ENCODE measurements at places on chromosomes 5 and 9.

- H3K36me3 ChIP-seq = peaks cover 11% of the 10 kb centered on the region
- no peak overlapping the region for H3K27ac ChIP-seq
- H3K27me3 ChIP-seq = no peaks in the 10 kb centered on the region
Measured at GRCh38 chr5:43634621-43635020, 31.6 kb downstream of the NNT start.

DNA sequence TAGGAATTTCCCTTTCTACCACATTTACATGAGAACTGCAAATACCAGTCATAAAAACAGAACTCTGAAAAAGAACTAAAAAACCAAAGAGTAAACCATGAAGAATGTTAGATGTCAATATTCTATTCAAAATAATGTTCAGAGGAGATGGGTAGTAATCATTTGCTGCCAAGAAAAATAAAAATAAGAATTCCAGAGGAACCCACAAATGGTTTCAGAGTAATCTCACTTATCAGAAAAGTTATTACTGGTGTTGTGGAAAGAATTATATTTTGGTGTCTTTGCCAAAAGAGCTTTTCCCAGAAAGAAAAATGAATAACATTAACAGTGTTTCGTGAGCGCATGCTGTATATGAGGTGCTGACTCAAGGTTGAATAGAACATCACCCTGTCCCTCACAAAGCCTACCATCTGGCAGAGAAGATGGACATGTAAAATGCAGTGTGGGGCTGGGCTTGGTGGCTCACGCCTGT, 35.6 kb downstream of the GPR21 start:
- no peak overlapping the region for H3K4me3 ChIP-seq
- no peaks in the 10 kb centered on the region for H3K4me1 ChIP-seq
- no peak for DNase-seq
- no peaks in the 10 kb centered on the region for H3K27me3 ChIP-seq

DNA sequence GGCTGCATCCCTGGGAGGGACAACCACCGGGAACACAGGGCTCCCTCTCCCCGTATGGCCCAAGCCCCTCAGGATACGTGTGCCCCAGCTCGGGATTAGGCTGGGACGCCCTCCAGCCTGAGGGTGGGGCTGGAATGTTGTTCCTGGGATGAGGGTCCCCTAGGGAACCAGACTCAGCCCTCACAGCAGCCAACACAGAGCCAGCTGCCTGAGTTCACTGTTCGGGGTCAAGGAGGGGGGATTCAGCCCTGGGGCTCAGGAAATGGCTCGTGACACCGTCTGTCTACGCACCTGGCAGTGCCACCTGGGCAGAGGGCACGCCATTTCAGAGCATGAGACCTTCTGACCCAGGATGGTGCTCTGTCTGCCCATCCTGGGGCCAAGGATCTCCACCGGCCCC, 8.9 kb downstream of the RNF44 start:
- H3K4me3 ChIP-seq = no peak overlapping the region
- no peaks in the 10 kb centered on the region for H3K27me3 ChIP-seq
- H3K36me3 ChIP-seq = peaks cover 3% of the 10 kb centered on the region
- H3K4me1 ChIP-seq = peaks cover 2% of the 10 kb centered on the region

DNA sequence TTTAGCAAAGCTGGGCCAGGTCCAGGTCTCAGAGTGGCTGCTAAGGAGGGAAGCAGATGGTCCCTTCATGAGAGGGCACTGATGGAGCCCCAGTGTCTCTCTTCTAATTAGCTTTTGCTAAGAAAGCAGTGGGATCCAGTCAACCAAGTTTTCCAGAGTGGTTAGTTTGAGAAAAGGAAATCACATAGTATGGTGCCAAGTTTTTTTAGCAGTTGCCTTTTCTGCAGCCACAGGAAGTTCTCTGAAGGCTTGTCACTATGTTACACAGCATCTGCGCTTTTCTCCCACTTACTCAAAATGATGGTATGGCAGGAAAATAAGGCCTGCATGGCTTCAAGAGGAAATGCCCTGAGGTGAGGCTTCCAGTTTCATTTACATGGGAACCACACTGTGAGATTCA, 331.5 kb upstream of the ZNF462 start:
- H3K4me3 ChIP-seq = no peak overlapping the region
- no peaks in the 10 kb centered on the region for H3K27me3 ChIP-seq
- H3K27ac ChIP-seq = no peak overlapping the region
- peaks cover 10% of the 10 kb centered on the region for H3K4me1 ChIP-seq

DNA sequence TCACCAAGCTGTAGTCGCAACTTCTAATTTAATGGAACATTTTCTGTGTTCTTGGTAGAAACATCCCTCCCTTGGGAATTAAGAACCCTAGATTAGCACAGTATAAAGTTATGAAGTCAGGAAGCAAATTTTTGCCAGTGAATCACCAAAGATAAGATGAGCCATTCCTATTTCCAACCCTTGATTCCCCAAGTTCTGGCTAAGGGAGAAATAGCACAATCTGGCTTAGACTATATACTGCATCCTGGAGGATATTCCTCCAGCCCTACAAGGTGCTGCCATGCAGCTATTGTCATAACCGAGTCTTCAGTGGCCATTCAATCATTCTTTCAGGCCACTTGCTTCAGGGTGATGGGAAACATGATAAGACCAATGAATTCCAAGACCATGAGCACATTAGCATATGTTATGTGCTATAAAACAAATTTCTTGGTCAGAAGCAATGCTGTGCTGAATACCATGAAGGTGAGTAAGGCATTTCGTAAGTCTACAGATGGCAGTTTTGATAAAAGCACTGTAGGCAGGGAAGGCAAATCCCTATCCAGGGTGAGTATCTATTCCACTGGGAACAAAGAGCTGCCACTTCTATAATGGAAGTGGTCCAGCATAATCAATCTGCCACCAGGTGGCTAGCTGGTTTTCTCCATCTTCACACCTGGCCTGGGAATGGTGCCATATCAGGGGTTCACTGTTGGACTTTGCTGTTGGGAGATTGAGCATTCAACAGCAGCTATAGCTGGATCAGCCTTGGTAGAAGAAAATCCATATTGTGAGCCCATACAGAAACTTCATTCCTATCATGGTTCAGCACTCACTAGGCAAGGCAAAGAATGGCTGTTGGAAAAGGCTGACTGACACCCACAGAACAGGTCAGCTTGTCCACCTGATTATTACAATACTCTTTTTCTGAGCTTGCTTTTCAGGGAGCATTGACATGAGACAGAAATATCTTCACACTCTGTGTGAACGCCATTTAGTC, 19.6 kb upstream of the ARL15 start:
- no peak for DNase-seq
- H3K4me3 ChIP-seq = no peak overlapping the region
- no peak overlapping the region for H3K27ac ChIP-seq
- no peaks in the 10 kb centered on the region for H3K4me1 ChIP-seq
- peaks cover 2% of the 10 kb centered on the region for H3K27me3 ChIP-seq

GRCh38 chr9:26955222-26955903, 849 bp upstream of the IFT74 start:
- DNase-seq = no peak
- H3K27ac ChIP-seq = peak overlapping the region; percentile 100
- peaks cover 4% of the 10 kb centered on the region for H3K36me3 ChIP-seq
- peaks cover 33% of the 10 kb centered on the region for H3K4me1 ChIP-seq

DNA sequence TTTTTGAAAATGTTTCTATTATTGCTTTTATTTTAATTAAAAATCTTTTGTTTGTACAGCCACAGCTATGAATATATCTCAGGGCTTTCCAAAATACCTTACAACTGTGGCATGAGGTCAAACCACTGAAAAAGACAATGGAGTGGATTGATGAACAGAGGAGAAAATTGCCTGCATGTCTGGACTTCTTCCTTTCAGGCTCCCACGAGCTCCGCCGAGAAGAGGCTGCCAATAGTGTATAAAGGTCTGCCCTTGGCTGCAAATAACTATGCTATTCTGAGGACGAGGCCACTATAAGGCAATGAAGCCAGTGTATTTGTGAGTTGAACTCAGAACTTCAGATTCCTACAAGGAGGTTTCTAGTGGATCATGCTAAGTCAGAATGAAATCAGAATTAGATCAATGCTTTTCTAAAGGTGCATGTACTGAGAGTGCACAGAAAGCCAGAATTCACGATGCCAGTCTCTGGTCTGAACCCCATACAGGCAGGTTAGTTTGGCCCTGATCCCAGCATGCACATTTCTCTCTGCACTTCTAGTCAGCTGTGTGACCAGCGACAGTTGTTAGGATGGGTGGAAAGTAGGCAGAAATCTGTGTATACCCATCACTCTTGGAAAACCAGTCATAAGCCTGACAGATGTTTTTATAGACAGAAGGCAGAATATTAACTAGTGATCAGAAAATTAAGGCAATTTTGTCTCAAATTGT, 42.7 kb upstream of the PLPP1 start:
- H3K27me3 ChIP-seq = no peaks in the 10 kb centered on the region
- no peaks in the 10 kb centered on the region for H3K36me3 ChIP-seq
- H3K4me1 ChIP-seq = peaks cover 17% of the 10 kb centered on the region
- no peak overlapping the region for H3K27ac ChIP-seq
- H3K4me3 ChIP-seq = no peak overlapping the region

DNA sequence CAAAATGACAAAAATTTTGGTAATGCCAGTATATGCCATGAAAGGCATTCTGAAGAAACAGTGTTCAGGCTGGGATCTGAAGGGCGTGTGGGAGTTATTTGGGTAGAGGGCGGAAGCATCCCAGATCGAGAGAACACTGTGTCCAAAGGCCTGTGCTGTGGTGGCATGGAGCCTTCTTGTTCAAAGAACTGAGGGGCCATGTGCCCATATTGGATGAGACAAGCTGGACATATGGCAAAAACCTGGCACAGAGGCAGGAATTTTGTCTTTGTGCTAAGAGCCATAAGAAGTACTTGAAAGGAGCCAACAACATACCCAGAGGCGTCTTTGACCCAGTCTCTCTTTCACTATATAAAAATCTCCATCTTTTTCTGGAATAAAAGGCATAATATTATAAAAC, 128.0 kb downstream of the SYK start:
- no peak for DNase-seq
- peaks cover 3% of the 10 kb centered on the region for H3K27me3 ChIP-seq
- H3K4me3 ChIP-seq = no peak overlapping the region
- no peaks in the 10 kb centered on the region for H3K36me3 ChIP-seq

GRCh38 chr5:4716781-4717180, 423.3 kb upstream of the ADAMTS16 start:
- H3K4me3 ChIP-seq = no peak overlapping the region
- peaks cover 8% of the 10 kb centered on the region for H3K36me3 ChIP-seq
- no peaks in the 10 kb centered on the region for H3K27me3 ChIP-seq

- no peaks in the 10 kb centered on the region for H3K4me1 ChIP-seq
- H3K4me3 ChIP-seq = no peak overlapping the region
- DNase-seq = no peak
- no peaks in the 10 kb centered on the region for H3K27me3 ChIP-seq
- H3K27ac ChIP-seq = no peak overlapping the region
Measured at GRCh38 chr9:35226651-35227050, 64.8 kb downstream of the UNC13B start.

DNA sequence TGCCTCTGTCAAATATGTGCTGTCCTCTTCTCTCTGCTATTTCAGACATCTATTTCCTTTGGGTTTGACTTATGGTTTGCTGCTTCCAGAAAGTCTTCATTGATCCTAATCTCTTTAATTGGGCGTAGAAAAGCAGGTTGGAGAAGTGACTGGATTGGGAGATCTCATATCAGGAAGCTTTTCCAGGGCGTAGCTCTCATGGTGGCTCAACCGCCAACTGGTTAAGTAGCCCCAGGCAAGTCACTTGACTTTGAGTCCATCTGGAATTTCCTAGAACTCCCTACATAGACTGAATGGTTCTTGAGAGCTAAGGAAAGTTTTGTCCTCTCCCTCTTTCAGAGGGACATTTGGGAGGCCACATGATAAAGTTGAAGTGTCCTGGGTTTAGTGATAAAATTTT, 192.3 kb upstream of the GLRA1 start:
- no peaks in the 10 kb centered on the region for H3K36me3 ChIP-seq
- H3K4me3 ChIP-seq = no peak overlapping the region
- H3K27me3 ChIP-seq = no peaks in the 10 kb centered on the region

GRCh38 chr5:175813943-175814630, 57.3 kb upstream of the CPLX2 start:
- H3K4me1 ChIP-seq = peaks cover 7% of the 10 kb centered on the region
- no peak for DNase-seq
- H3K36me3 ChIP-seq = no peaks in the 10 kb centered on the region

GRCh38 chr5:57034201-57034916, 82.4 kb upstream of the MIER3 start:
- no peak overlapping the region for H3K4me3 ChIP-seq
- H3K27ac ChIP-seq = no peak overlapping the region
- H3K27me3 ChIP-seq = no peaks in the 10 kb centered on the region
- DNase-seq = no peak
- H3K36me3 ChIP-seq = no peaks in the 10 kb centered on the region

- no peaks in the 10 kb centered on the region for H3K36me3 ChIP-seq
- no peak overlapping the region for H3K4me3 ChIP-seq
- no peak for DNase-seq
- peaks cover 9% of the 10 kb centered on the region for H3K27me3 ChIP-seq
Measured at GRCh38 chr9:108167136-108167900, 677.7 kb upstream of the KLF4 start.

GRCh38 chr5:177478711-177479646, 5.5 kb upstream of the DBN1 start:
- H3K4me1 ChIP-seq = peaks cover 41% of the 10 kb centered on the region
- H3K4me3 ChIP-seq = peak overlapping the region; percentile 74
- peaks cover 11% of the 10 kb centered on the region for H3K27me3 ChIP-seq
- DNase-seq = no peak

- H3K4me3 ChIP-seq = peak overlapping the region; percentile 23
- peaks cover 29% of the 10 kb centered on the region for H3K4me1 ChIP-seq
- peak overlapping the region; percentile 78 for H3K27ac ChIP-seq
- no peak for DNase-seq
- H3K27me3 ChIP-seq = no peaks in the 10 kb centered on the region
Measured at GRCh38 chr9:20197976-20198685, 409.3 kb upstream of the SLC24A2 start.

- no peak overlapping the region for H3K27ac ChIP-seq
- H3K4me1 ChIP-seq = peaks cover 8% of the 10 kb centered on the region
- peak overlapping the region; percentile 33 for H3K4me3 ChIP-seq
Measured at GRCh38 chr5:69416180-69416579, 1.3 kb downstream of the MARVELD2 start.

DNA sequence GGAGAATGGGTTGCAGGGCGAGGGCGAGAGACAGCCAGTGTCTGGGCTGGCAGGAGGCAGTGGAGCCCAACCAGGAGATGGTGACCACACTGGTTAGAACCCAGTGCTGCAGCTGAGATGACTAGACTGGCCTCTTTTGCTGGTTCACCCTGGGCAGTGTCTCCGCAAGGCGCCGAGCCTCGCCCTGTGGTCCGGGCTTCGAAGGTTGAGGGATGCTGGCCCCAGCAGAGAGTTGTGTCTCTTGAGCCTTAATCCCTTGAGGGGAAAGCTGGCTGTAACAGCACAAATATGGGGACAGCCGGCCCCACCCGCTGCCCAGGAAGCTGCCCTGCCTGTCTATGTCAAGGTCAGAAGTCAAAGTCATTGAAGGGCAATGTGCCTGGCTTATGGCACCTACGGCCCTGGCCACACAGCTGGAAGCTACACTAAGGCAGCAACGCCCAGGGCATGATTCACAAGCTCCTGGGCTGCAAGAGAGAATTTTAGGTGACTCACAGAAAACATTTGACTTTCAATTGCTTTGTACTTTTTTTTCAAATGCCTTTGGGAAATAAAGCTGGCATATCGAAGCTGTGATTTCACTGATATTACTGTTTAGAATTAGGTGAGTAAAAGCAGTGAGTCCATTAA, 33.3 kb downstream of the NKX2-5 start:
- H3K27ac ChIP-seq = no peak overlapping the region
- no peak overlapping the region for H3K4me3 ChIP-seq
- DNase-seq = no peak
- peaks cover 37% of the 10 kb centered on the region for H3K27me3 ChIP-seq
- H3K36me3 ChIP-seq = peaks cover 3% of the 10 kb centered on the region

GRCh38 chr9:71814226-71814625, 45.9 kb upstream of the CEMIP2 start:
- no peaks in the 10 kb centered on the region for H3K36me3 ChIP-seq
- H3K4me3 ChIP-seq = no peak overlapping the region
- peaks cover 8% of the 10 kb centered on the region for H3K4me1 ChIP-seq
- no peak for DNase-seq

All from neural crest cell (in vitro differentiated cells).